Gastrocnemius medialis (tissue), 4 donors: ENCODE measurements at places on chromosomes 13 and 19. TPM values are rescaled to one million over a fixed set of nuclear protein-coding genes. Genes with fewer than 3 reads are reported as not detected.

GRCh38 chr19:2334986-2335846 is 6.7 kb downstream of the SPPL2B start:
- no peak for DNase-seq

GRCh38 chr19:47432091-47432490 is 12.8 kb upstream of the MEIS3 start:
- DNase-seq = no peak

- no peak for DNase-seq
Measured at GRCh38 chr19:40217934-40218890, at the start of gene TTC9B. TSS of gene TTC9B (minus strand) at chr19:40218384. CDS start at chr19:40218381, 3 bp downstream.

- no peak for DNase-seq
Measured at GRCh38 chr13:41490371-41491015, 33.1 kb downstream of the RGCC start.

DNA sequence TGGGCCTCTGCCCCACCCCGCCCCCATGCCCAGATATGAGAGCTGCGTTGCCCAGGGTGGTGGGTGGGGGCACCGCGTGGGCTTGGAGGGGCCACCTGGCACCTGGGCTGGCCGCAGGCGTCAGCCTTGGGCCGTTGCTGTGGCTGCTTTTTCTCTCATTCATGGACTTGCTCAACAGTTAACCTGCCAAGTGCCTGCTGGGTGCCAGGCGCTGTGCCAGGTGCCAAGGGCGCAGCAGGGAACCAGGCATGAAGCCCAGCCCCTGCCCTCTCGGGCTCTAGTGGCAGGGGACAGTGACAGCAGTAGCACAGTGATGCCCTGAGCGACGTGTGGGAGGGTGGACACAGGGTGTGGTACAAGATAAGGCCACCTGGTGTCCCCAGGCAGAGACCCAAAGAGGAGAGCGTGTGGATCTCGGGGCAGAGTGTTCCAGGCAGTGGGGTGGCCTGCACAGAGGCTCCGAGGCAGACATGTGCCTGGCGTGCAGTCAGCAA is 28.1 kb downstream of the DHX34 start:
- DNase-seq = no peak

- no peak for DNase-seq
Measured at GRCh38 chr19:44749292-44749691, 784 bp downstream of the BCL3 start.

DNA sequence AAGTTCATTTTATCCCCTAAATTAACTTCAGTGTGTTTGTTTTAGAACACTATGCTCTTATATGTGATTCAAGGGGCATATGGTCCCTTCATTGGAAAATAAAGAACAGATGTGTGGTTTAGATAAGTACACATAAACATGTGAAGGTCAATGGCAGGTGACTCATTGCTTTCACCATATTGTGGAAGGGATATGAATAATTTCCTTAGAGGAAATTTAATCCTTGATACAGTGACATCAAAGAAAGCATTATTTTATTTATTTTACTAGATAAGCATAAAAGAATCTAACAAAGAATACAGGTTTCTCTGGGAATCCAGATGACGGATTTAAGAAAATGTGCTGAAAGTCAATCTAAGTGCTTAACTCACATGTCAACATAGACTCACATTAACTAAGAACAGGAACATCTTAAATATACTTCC is 373.5 kb downstream of the KCTD12 start:
- no peak for DNase-seq

DNA sequence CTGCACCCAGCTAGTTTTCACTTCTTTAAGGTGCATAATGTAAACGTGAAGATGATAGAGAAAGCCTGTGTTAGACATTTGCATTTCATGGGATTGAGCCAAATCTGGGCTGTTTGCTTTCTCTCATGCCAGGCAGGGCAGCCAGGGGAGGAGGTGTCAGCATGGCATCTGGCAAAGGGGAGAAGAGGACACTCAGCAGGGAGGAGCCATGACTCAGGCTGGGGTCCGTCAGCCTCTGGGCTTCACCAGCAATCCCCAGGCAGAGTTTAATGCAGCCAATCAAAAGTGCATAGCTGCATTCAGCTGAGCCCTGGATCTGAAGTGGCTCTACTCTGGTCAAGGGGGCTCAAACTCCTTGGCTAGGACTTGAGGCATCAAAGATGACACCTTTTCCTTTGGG is 23.5 kb downstream of the EBPL start:
- DNase-seq = no peak

- no peak for DNase-seq
Measured at GRCh38 chr13:84823528-84823927, 941.3 kb upstream of the SLITRK1 start.

GRCh38 chr13:23644527-23645138 is 74.4 kb downstream of the TNFRSF19 start:
- DNase-seq = no peak

DNA sequence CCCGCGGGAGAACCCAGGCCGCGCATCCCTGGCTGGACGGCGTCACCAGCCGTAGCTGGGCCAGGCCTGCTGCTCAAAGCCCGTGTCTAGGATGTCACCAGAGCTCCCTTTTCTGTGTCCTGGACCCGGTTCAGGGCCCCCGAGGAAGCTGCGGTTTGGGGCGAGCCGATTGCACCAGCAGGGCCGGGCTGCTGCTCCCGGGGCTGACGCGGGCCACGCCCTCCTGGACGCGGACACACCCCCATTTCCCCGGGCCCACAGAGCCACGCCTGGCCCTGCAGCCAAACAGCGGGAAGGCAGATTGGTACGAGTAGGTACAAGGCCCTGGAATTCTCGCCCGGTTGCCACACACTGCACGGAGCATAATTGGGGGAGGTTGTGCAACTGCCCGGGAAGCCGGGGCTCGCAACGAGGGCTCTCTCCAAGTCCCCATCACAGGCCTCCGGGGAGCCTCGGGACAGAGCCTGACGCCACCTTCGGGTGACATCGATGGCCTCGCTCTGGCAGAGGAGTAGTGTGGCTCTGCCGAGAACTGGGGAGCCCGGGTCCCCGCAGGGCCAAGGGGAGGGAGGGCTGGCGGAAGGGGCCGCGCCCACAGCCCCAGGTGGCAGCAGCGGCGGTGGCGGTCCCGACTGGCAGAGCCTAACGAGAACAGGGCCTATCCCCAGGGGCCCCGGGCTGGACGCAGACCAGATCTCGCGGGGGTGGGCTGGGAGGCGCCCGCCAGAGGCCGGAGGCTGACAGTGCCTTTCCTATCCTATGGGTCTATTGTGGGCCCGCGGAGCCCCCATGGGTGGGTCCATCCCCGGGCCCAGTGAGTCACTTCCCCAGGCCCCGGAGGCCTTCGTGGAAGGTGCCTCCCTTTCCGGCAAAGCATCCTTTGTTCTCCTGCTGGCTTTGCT is 23.5 kb downstream of the KCTD15 start:
- DNase-seq = peak; percentile 38

- peak; percentile 57 for DNase-seq
Measured at GRCh38 chr19:34733266-34733745, 737 bp upstream of the ZNF181 start.

GRCh38 chr13:32491028-32491427 is 47.6 kb downstream of the N4BP2L2 start:
- DNase-seq = no peak

DNA sequence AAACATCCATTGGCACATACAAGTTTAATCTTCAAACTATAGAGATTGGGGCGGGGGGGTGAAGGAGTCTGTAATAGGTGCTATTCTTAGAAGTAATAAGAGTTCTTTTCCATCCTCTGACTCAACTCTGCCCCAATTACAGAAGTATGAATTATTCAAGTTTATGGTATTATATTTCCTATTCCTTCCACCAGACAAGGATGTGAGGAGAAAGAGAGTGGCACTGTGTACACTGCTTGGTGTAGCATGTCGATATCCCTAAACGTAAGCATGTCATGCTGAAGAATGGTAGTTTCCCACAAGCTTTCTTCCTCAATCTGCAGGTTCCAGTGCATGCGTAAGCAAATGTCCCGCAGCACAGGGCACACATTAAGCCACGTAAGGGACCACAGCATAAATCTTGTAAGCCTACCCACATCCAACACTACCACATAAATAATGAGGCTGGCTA is 14.1 kb downstream of the BRD4 start:
- DNase-seq = no peak

DNA sequence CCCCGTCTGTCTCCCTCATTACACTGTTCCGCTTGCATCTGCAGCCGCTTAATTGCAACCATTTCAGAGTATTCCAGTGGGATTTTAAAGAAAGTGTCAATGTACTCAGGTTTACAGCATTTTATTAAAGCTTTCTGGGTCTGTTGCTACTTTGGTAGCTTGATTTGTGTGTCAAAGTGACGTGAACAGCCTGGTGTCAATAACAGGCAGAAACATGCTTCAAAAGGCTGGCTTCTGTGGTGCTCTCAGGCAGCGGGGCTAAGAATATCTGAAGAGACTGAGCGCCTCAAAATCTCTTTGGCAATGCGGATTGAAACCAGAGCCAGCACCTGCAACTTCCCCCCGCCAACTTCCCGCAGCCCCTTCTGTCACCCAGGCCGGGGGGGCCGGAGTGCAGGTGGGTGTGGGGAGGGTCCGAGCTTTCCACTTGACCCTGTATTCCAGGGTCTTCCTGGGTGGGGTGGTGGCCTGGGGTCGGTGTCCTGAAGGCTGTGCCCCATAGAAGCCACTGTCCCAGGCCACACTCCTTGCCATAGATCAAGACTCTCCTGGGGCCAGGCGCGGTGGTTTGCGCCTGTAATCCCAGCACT is 81.2 kb downstream of the KDM4B start:
- DNase-seq = no peak

GRCh38 chr13:85772367-85772766 is 26.9 kb downstream of the SLITRK6 start:
- no peak for DNase-seq

DNA sequence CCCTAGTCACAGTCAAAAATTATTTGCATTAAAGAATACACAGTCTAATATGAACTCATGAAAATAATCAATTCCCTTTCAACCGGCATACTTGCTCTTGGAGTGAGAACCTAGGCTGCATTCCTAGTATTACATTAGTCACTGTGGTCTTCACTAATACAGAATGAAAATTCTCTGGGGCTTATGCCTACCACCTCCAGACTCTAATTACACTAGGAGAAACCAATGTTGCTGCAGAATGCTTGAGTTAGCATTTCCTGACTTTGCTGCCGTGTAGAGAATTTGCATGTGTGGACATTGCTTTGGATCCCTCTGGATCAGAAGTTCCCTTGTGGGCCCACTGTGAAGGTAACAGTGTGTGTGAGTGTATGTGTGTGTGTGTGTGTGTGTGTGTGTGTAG is 87.8 kb downstream of the CCNA1 start:
- DNase-seq = no peak

DNA sequence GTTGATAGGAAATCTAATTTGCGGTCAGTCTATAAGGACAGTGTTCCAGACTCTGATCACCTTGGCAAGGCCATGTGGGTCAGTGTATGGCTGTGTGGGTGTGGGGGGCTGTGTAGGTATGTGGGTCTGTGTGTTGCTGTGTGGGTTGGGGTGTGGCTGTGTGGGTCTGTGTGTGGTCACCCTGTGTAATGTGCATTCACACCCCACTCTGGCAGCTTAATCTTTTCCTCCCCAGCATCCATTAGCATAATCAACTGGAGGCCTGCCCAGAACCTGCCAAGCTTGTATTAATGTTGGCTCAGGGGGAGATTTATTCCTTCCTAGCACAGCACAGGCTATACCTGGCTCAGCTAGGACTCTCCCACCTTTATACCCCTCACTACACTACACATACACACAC is 203.2 kb downstream of the TUBA3C start:
- no peak for DNase-seq

DNA sequence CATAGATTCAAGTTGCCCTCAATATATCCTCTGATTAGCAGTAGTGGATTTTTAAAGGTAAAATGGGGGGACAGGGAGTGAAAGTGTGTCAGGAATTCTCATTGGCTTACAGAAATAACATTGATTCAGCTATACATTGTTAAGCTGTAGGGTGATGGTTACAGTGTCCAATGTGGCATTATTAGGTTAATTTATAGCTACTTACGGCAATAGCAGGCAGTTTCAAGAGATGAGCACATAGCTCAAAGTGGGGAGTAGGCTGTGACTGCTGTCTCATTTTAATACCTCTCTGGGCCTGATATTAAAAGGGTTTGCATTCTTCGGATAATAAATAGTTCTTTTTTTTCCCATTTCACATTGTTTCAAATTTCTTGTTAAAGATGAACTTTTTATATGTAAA is 34.6 kb downstream of the PAN3 start:
- DNase-seq = no peak

DNA sequence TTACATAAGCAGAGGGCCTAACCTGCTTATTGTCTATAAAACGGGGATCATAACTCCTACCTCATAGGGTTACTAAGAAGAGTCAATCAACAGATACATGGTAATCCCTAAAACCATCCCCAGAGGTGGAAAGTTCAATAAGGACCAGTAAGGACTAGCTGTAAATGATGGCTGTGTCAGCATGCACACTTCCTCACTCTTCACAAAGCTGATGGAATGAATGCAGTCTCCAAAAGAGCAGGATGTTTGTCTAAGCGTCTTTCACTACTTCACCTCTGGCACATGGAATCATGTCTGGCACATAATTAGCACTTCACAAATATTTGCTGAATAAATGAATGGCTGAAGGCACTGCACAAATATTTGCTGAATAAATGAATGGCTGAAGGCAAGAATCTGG is 134.2 kb downstream of the MIPEP start:
- no peak for DNase-seq

DNA sequence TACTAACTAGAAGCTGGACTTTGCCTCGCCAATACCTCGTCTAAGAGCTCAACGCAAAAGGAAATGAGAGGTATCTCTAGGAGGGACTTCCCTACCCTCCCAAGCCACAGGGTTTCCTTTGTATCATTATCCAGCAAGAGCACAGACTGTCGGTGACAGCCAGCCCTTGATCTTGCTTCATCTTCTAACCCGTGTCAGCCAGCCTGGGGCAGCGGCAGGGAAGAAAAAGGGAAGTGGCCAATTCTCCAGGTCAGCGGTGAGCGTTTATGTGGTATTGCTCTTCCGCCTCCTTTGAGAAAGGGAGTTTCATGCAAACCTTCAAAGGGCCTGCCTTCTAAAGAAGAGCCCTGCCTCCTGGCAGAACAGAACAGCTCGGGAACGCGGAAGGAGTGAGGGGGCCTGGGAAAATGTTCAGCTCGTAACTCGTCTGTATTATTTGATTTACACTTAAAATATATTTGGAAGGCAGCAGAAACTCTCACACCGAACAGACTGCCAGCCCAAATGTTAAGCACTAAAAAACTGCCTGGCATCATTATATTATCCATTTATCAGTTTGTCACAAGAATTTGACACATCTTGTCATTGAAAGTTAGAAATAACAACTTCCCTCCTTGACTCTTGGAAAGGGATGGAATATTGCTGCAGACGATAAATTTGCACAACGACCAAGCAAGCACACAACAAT is 41.8 kb downstream of the EFNB2 start:
- no peak for DNase-seq

GRCh38 chr13:33870046-33870668 is 52.2 kb downstream of the RFC3 start:
- no peak for DNase-seq

GRCh38 chr13:98335721-98336120 is 158.7 kb upstream of the RNF113B start:
- no peak for DNase-seq

- DNase-seq = no peak
Measured at GRCh38 chr13:27450921-27451471, 632 bp upstream of the MTIF3 start.

LILRA1 gene
- total RNA-seq = not detected

PLPPR3 gene
- not detected for total RNA-seq

RXFP2 gene
- not detected for total RNA-seq

NLRP13 gene
- total RNA-seq = not detected

ADM5 gene
- total RNA-seq = 1.4 TPM

GAPDHS gene
- not detected for total RNA-seq

RAB3A gene
- total RNA-seq = not detected

CABP5 gene
- not detected for total RNA-seq

AMH gene
- total RNA-seq = 3.9 TPM

ACP5 gene
- 1.3 TPM for total RNA-seq

CEACAM8 gene
- total RNA-seq = not detected

ZNF431 gene
- total RNA-seq = 5.1 TPM

CCNE1 gene
- total RNA-seq = 5.0 TPM

WDFY2 gene
- 2.3 TPM for total RNA-seq
